NCI-H2107 (cell line): ENCODE measurements at places on chromosomes 12 and 14.

- DNase-seq, result no peak
These were observed 8.3 kb upstream of the CRACR2A start for GRCh38 chr12:3761116-3761735.

GRCh38 chr12:64767495-64767894, 8.3 kb upstream of the GNS start:
- no peak for DNase-seq

- no peak for DNase-seq
These were observed 10.8 kb downstream of the MTERF2 start for GRCh38 chr12:106975993-106976658.

DNA sequence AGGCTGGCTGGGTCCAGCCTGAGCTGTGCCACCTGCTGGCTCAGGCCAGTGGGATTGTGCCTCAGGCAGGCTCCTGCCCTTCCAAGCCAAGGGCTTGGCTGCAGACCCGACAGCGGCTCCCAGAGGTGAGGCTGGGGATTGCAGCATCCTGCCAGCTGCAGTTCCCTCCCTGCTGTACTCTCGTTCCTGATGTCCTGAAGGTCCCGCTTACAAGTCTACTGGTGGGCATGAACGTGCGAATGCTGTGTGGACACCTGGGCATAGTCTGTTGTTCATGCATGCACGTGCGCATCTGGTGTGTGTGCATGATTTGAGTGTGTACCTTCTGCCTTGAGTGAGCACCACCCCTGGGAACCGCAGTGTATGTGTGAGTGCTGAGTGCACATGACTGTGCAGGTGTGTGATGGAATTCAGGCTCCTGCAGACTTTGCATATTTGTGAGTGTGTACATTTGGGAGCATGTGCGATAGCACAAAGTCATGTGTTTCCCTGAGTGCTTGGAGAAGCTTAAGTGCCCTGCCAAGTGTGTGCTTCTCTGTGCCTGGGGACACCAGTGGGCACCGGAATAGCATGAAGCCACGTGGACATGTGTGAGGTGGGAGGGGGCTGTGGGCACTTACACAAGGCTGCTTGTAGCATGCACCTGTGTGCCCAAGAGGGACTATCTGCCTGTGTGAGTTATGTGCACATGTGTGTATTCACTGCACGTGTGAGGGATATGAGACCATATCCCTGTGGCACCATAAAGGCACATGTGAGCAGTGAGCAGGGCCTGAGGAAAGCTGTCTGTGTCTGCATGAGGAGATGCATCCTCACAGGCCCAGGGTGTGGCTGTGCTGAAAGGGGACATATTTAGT, 19.3 kb upstream of the KRT7 start:
- peak; percentile 79 for DNase-seq

DNA sequence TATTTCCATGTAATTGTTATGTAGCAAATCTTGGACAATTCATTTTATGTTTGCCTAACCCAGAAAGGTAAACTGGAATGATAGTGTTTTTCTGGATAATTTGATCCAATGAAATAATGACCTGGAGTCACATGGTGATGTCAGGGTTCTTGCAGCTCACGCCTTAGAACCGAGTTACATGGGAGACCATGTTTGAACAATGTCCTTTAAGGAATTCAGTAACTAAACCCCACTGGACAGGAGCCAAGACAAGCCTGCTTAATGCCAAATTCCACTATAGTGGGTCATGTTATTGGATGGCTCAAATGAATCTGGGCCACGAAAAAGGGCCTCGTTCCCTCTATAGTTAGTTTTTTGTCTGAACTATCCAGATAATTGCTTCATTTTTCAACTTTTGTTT, 255.8 kb upstream of the HMGA2 start:
- DNase-seq, result no peak

GRCh38 chr12:128724468-128725046, 99.2 kb downstream of the SLC15A4 start:
- no peak for DNase-seq

- DNase-seq, result no peak
These were observed 36.1 kb downstream of the CFL2 start for GRCh38 chr14:34678306-34678705.

GRCh38 chr12:109586385-109587296, 13.0 kb downstream of the MVK start:
- no peak for DNase-seq

DNA sequence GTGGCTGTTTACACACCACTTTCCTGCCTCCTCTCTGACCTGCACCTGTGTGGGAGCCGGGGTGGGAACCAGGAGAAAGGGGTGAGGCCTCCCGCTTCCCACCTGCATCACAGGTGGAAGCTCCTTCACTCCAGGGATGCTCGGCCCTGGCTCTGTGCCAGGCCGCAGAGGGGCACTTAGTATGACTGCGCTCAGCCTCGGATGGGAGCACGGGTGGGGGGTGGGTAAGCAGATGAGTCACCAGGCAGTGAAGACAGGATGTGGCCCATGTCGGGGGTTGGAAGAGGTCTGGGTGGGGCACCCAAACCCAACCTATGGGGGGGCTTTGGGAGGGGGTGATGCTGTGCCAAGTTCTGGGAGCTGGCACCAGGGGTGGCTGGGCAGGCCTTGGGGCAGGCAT, 7.4 kb upstream of the CYP46A1 start:
- DNase-seq, result no peak

DNA sequence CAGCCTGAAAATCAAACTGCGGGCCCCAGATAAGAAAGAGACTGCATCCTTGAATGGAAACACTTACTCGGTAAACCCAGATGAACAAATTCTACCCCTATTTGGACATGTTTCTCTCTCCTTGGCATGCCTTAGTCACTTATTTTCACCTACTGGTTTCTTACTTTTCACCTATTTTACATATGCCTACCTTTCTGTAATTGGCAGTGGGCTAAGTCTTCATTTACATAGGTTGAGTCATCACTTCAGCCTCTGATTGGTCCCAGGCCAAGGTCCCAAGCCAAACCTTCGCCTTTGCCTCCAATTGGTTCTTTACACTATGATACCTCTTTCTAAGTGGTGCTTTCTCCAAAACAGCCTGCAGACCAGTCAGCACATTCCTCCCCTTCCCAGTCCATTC, 111.3 kb downstream of the DYRK2 start:
- DNase-seq, result no peak

DNA sequence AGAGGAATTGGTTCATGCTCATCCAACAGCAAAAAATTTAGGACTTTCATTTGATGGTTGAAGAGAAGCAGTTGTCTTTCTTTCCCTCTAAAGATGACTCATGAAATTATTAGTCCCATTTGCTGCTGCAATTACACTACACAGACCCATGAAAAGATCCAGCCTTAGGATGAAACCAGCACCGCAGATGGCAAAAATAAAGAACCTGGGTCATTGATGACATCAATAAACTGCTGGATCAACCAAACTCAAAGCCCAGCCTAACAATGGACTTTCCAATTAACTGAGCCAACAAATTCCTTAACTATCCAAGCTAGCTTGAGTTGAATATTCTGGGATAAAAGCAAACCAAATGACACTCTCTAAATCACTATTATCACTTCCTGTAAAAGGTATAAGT, 20.7 kb downstream of the DICER1 start:
- no peak for DNase-seq

GRCh38 chr12:9506746-9507145, 101.0 kb downstream of the KLRB1 start:
- no peak for DNase-seq

GRCh38 chr12:83471341-83471740, 784.6 kb downstream of the TMTC2 start:
- no peak for DNase-seq

- no peak for DNase-seq
These were observed 7.8 kb upstream of the NOVA1 start for GRCh38 chr14:26605602-26606001.

DNA sequence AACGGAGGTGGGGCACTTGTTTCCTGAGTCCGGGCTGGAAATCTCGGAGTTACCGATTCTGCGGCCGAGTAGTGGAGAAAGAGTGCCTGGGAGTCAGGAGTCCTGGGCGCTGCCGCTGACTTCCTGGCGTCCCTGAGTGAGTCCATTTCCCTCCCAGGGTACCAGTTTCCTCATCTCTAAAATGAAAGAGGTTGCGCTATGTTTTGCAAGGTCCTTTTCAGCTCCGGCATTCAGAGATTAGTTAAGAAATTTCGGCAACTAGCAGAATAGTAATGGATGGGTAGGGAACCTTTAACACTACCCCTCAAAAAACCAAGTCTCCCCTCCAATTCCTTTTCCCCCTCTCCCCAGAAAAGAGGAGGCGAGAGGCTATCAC, 724 bp downstream of the BLOC1S1 start:
- DNase-seq, result no peak

DNA sequence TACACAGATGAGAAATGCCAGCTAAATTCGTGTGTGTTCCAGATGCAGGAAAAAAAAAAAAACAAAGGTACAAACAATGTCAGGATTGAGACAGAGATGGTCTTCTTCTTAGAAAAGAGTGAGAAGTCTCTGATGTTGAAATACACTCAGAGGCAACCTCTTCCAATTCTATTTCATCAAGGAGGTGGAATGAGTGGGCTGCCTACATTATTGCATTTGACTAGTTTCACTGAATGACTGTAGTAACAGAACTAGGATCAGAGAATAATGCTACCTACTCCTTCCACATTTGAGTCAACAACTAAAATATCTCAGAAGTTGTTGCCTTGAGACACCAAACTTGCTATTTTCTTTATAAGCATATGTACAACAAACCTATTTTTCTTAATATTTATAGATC, 1332.2 kb upstream of the FLRT2 start:
- DNase-seq, result no peak

- no peak for DNase-seq
These were observed 319.4 kb downstream of the EGLN3 start for GRCh38 chr14:33631441-33631840.

DNA sequence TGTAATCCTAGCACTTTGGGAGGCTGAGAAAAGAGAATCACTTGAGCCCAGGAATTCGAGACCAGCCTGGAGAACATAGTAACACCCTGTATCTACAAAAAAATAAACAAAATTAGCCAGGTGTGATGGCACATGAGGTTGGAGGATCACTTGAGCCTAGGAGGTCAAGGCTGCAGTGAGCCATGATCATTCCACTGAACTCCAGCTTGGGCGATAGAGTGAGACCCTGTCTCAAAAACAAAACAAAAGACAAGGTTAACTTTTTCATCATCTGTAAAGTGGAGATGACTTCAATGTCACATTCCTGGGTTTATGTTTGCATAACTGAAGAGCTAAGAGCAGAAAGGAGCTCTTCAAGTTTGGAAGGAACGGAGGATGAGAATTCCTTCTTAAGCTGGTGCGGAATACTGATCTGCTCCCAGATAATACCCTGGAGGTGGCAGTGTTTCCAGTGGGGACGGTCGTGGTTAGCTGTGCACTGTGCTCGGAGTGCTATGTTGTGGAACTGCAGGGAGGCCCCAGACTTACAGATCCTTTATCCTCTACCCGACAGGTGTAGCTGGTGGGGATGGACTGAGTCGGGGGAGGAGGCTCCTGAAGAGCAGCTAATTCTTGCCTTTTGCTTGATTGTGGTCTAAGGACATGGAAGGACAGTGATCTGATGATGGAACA, 22.5 kb upstream of the BICD1 start:
- DNase-seq, result no peak

DNA sequence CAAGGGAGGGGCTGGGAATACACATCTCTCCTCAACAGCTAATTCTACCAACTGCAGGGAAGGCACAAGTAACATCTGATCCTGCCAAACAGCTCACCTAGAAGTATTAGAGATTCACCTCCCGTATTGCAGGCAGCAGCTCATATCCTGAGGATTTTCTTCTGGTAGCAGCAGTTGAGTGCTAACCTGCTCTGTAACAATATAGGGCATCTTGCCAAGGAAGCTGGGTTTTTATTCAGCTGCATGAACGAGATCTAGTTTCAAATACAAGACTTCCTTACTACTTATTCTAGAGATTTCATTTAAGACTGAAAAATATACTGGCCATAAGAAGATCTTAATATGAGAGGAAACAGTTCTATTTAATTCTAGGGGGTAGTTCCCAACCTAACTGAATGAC, 261.4 kb upstream of the USP15 start:
- DNase-seq, result no peak

- no peak for DNase-seq
These were observed 386.0 kb downstream of the BCAT1 start for GRCh38 chr12:24562771-24563431.

GRCh38 chr12:93857279-93857938, 180.2 kb downstream of the CRADD start:
- no peak for DNase-seq

DNA sequence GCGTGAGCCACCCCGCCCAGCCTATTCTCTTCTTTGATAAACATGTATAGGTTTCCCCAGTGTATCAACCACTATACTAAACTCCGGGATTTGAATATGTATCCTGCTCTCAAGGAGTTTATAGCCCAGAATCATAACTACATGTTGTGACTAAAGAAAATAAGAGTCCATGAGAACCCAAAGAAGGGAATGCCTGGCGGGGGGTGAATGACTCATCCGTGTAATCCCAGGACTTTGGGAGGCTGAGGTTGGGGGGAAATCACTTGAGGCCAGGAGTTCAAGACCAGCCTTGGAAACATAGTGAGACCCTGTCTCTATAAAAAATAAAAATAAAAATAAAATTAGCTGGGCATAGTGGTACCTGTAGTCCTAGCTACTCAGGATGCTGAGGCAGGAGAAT, 57.2 kb downstream of the SIX6 start:
- DNase-seq, result no peak

DNA sequence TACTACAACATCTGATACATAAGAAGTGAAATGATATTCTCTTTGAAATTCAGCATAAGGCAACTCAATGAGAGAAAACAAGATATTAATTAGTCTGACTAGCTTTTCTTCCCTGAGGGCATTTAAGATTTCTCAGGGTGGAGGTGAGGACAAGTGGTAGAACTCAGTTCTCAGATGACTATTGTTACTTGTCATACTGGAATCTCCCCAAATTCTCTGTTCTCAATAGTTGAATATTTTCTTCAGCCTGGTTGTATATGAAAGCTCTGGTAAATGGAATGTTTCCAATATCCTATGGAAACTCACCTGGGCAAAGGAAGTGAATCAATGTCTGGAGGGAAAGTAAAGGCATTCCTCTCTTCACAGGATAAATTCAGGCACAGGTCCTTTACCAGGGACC, 18.2 kb upstream of the ITGA5 start:
- DNase-seq, result no peak

- DNase-seq, result no peak
These were observed 1072.8 kb upstream of the TMEM132C start for GRCh38 chr12:127194176-127194575.
